ENCODE measurements at places on chromosomes 2 and 18. TPM values are rescaled to one million over a fixed set of nuclear protein-coding genes. Genes with fewer than 3 reads are reported as not detected.

GRCh38 chr18:23217781-23218180, 82.5 kb downstream of the CABLES1 start:
- no peak for DNase-seq

DNA sequence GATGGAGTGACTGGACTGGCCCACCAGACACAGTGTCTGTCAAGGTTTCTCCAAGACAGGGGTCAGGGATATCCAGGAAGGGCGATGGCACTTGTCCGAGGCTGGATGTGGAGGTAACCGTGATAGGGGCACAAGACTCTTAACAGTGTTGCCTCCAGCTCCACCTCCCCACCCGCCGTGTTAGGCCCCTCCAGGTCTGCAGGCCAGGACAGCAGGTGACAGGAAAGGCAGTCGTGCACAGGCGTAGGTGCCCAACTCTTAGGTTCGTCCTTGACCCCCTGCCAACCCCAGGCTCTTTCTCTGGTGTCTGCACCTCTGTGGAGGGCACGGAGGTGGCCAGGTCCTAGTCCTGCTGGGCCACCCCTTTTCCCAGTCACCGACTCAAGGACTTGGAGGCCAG, 10.1 kb downstream of the ITM2C start:
- no peak for DNase-seq

DNA sequence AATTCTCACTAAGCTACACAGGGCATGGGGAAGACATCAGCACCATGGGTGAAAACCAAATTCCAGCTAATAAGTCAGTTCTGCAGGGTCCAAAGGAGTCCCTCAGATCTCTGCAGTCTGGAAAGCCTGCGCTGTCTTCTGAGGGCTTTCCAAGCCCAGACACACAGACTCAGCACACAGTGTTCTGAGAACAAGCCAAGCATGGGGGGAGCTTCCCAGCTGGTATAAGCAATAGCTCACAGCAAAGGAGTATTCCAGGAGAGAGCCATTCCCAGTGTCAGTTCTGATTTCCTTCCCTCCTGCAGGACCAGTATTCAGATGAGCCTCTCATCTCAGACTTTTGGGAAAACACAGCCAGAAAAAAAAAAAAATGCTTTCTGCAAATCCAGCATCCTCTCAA, 370.8 kb downstream of the TNS1 start:
- DNase-seq: no peak

GRCh38 chr2:81647715-81648230, 1343.2 kb upstream of the LRRTM1 start:
- DNase-seq: no peak

DNA sequence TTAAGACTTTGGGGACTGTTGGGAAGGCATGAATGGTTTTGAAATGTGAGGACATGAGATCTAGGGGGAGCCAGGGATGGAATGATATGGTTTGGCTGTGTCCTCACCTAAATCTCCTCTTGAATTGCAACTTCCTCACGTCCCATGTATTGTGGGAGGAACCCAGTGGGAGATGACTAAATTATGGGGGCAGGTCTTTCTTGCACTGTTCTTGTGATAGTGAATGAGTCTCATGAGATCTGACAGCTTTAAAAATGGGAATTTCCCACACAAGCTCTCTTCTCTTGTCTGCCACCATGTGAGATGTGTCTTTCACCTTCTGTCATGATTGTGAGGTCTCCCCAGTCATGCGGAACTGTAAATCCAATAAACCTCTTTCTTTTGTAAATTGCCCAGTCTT, 11.5 kb upstream of the MBP start:
- no peak for DNase-seq

DNA sequence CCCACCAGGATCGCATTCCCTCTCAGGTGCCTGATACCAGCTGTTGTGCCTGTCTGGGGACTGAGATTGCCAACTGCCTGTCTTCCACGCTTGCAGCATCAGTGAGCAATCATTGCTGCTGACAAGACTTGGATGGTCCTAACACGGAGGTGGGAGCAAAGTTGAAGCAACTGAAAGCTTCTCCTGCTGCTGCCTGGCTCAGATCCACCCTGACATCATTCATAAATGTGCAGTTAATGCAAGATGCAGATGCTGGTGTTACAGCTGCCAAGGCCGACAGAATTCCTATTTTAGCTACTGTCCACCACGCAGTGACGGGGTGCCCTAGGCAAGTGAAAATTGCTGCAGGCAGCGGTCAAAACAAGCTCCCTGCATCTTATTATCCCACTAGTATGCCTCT, 131.4 kb downstream of the VWC2L start:
- no peak for DNase-seq

DNA sequence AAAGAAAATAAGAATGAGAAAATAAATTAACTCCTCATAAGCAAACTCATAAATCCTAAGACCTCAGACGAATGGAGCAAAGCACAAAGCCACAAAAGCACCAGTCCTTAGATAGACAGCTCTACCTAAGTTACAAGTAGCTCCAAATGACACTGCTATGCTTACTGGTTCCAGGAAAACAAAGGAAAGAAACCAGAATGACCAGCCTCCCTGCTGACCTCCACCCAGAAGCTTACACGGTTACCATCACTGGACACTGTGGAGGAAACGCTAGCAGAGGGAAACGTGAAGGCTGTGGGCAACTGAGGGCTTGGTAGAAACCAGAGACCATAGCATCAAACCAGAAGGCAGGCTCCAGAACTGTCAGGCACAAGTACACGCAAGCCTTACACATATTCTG, 67.8 kb downstream of the STK39 start:
- no peak for DNase-seq

GRCh38 chr2:229221641-229222040, 49.4 kb downstream of the PID1 start:
- no peak for DNase-seq

- DNase-seq: no peak
Measured at GRCh38 chr2:80643598-80643997, 339.0 kb upstream of the LRRTM1 start.

GRCh38 chr2:9230051-9230802, 23.6 kb downstream of the ASAP2 start:
- no peak for DNase-seq

- DNase-seq: no peak
Measured at GRCh38 chr2:64713686-64714085, 60.0 kb upstream of the SERTAD2 start.

DNA sequence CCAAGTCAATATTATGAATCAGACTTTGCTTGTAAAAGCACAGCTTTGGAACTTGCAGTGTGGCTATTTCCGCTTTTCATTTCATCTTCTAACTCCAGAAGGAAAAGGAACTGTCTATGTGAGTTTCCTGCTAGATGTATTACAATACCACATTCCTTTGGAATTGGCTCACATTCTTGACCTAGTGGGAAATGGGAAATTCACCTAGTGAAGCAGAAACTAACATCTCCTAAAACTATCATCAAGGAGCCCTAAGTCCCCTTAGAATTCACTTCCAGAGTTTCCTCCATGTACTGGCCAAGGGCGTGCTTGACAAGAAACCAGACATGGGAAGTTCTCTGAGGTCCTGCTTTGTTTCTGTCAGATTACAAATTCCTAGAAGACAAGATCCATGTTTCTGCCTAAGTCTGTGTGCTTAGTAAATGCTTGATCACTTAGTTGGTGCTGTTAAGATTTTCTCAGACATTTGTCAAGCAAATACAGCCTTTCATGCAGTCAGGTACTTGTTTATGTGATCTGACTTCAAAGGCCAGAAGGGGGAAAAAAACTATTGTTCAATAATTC, 275.7 kb upstream of the FN1 start:
- peak; percentile 80 for DNase-seq

GRCh38 chr2:195632856-195633572, 24.0 kb upstream of the SLC39A10 start:
- no peak for DNase-seq

- no peak for DNase-seq
Measured at GRCh38 chr2:113284476-113284875, 5.8 kb upstream of the PAX8 start.

DNA sequence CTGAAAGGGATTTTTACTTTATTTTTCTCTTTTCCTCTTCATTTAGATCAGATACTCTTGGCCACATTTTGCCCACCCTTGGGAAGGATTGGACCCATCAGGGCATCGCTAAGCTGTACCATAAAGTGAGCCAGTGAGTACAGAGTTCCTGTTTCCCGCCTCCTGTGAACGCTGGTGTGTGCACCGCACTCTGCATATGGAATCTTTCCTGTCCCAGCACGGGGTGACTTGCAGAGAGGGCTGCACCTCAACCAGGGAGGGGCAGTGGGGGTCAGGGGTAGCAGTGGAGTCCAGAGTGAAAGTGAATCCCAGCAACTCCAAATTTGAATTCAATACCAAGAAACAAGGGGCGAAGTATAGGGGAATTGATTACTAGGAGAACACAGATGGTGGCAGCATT, 58.6 kb downstream of the LPIN1 start:
- DNase-seq: no peak

- DNase-seq: no peak
Measured at GRCh38 chr18:433298-433697, 67.2 kb downstream of the COLEC12 start.

DNA sequence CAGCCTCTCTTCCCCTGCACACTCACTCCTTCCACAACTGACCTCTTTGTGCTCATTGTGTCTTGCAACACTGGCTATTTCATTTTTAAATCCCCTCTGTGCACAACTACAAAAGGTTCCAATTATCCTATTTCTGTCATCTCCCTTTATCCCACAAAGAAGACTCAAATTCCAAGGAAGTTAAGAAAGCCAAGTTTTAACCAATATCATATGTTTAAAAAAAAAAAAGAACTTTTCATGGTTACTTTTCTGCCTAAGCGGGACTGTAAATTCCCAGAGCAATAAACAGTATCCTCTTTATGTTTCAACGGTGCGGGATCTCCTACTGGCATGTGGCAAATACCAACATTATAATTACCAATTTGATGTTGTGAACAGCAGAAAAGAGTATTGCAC, 83.8 kb downstream of the DOCK10 start:
- no peak for DNase-seq

Gene GALR1
- not detected for total RNA-seq

Gene TTN
- total RNA-seq: 2.7 TPM

Gene IL36RN
- total RNA-seq: not detected

Gene STARD6
- 0.33 TPM for total RNA-seq

Gene CD207
- not detected for total RNA-seq

Gene ABCG5
- not detected for total RNA-seq

Gene SERPINB7
- not detected for total RNA-seq

Gene PAIP2B
- total RNA-seq: 1.2 TPM

Gene MEP1B
- total RNA-seq: not detected
